ENCODE measurements at places on chromosomes 11 and 22.

DNA sequence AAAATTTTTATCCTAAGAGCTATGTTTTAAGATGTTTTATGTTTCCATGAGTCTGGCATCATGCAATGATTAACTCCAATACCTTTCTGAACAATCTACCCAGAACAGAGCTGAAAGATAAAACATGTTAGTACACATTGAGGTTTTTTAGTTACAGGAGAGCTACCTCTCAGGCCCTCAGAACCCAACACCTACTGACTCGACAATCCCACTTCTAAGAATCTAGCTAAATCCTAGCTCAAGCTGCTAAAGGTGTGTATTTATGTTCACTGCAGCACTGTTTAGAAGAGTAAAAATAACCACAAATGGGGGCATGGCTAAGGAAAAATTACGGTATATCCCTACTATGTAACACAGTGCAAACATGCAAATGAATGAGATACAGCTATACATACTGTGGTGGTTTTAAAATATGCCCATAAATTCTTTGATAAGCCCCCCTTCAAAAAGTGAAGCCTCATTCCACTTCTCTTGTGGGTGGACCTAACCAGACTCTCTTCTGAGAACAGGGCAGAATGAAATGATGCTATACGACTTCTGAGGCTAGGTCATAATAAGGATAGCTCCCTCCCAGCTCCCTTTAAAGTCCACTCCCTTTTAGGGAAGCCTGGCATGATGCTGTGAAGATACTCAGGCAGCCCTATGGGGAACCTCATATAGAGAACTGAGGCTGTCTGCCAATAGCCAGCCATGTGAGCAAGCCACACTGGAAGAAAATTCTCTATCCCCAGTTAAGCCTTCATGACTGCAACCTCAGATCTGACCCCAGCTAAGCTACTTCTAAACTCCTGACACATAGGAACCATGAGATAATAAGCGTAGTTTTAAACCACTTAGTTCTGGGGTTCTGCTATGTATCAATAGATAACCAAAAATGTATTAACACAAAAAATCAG lies 29.5 kb downstream of the TMEM123 start:
- DNase-seq, result peak; percentile 57

DNA sequence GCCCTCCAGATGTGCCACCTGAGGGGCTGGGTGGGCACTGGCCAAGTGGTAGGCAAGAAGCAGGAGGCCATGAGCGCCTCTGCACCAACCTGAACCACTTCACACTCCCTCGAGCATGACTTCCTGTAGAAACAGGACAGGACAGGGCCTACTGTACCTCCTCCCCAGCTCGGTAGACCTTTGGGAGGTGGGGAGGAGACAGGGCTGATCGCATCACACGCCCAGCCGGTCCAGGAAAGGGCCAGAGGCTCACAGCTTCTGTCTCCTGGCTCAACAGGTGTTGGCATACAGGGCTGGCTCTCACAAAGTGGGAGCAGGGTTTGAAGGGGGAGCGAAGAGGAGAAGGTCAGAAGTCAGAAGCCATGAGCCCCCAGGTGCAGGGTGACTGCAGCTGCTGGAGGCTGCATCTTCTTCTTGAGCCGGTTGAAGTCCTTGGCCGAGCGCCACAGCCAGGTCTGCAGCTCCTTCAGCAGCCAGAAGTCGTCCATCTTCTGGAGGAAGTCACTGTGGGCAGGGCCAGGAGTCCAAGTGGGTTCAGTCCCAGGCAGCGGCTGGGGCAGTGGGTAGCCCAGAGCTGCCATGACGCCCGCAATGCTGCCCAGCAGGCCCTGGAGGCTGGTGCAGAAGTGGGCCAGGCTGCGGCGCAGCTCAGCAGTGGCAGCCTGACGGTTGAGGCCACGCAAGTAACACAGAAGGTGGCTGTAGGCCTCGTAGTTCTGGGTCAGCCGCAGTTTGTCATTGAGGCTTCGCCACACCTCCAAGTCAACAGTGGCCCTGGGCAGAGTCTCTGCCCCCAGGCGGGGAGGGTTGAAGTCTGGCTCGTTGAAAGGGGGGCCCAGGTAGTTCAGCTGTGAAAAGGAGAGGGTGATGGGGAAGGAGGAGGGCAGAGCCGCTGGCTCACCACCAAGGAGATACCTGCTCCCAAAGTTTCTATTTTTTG lies 8.3 kb downstream of the CLCF1 start:
- DNase-seq, result no peak

DNA sequence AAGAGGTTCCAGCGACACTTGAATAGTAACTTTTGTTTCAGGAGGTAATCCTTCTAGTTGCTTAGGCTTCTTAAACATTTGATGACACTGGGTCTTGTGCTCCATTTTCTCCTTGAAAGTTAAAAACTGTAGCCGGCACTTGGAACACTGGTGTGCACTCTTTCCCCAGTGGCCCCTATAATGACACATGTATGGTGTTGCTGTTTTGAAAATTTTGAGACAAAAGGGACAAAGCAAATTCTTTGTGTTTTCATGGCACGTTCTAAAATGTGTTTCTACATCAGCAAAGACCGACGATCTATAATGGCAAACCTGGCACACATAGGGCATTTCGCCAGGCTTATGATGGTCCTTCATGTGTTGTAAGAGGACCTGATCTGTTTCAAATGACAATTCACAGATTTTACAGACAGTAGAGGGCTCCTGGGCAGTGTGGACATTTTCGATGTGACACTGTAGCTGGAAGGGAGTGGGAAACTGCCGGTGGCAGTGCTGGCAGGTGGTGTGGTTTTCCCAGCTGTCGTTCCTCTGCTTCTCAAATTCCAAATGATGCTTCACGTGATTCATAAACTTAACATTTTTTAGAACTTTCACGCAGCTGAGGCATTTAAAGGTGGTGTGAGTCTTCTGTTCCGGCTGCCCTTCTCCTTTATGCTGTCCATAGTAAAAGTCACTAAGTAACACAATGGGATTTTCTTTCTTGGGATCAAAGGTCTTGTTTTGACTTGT lies 20.5 kb downstream of the ZNF280B start:
- no peak for DNase-seq

DNA sequence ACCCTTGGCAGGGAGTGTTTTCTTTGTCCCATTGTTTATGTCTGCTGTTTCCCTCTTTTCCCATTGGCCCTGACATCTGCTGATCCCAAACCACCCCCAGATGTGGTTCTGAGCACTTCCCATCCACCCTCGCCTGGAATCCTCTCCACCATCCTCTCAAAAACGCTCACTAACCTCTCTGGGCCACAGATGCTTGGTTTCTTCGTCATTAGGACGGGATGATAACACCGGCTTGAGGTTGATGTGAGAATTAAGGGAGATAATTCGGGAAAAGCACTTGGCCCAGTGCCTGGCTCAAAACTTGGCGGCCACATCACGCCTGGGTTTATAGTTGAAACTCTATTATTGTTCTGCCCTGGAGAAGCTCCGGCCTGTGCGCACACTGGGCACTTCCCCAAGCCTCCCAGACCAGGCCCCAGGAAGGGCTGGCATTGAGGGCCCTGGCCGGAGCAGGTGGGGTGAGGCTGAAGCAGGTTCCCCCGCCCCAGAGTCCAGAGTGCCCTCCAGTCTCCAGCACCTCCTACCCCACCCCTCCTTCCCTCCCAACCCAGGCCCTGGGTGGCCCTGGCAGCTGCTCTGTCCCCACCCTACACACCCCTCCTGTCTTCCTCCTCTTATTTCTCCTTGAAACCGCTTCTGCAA lies 63.7 kb downstream of the CYTH4 start:
- no peak for DNase-seq

DNA sequence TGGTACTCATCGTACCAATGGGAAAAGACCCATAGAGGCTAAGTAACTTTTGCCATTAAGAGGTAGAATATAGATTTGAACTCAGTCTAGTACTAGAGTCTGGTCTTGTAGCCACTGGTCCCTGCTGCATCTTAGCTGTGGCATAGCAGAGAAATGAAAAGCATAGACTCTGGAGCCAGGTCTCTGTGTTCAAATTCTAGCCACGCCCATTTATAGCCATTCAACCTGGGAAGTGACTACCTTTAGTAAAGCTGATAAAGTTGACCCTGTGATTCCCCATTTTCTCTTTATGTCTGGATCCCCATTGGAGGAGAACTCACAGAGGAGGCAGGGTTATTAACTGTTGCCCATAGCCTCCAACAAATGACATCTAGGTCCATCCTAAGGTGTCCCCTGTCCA lies 113.6 kb downstream of the ME3 start:
- no peak for DNase-seq
